ENCODE measurements at places on chromosomes 16 and 17.

- no peak for DNase-seq
Observed at GRCh38 chr17:77572851-77573250, 385.7 kb upstream of the TNRC6C start.

GRCh38 chr17:61757168-61757567, 106.2 kb downstream of the BRIP1 start:
- DNase-seq, result no peak

GRCh38 chr16:49488740-49489525, 115.3 kb downstream of the C16orf78 start:
- no peak for DNase-seq

DNA sequence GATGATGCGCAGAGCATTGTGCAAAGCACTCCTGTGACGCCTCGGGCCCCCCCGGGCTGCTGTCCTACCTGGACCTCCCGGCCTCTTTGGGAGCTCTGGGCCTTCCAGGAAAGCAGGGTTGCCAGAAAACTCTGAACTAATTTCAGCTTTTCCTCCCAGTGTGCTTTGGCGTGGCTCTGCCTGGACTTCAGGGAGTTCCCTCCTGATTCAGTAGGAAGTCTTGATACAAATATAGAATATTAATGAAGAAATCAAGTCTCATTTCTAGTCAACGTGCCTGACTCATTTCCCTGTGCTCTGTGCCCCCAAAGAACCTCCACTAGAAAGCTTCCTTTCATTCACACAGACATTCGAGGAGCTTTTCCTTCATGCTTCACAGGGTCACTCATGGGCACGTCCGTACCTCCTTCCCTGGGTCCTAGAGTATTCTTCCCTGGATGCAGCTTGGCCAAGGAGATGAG, 84.0 kb upstream of the NOL11 start:
- no peak for DNase-seq

- DNase-seq, result no peak
Observed at GRCh38 chr16:49419006-49419405, 45.4 kb downstream of the C16orf78 start.

- no peak for DNase-seq
Observed at GRCh38 chr17:2797637-2798036, 1.4 kb downstream of the RAP1GAP2 start.
